Posterior vena cava (tissue), 2 donors: ENCODE measurements at places on chromosomes 2 and 18. TPM values are rescaled to one million over a fixed set of nuclear protein-coding genes. Genes with fewer than 3 reads are reported as not detected.

GRCh38 chr18:63831080-63831788 lies 56.0 kb downstream of the SERPINB7 start:
- DNase-seq: no peak

DNA sequence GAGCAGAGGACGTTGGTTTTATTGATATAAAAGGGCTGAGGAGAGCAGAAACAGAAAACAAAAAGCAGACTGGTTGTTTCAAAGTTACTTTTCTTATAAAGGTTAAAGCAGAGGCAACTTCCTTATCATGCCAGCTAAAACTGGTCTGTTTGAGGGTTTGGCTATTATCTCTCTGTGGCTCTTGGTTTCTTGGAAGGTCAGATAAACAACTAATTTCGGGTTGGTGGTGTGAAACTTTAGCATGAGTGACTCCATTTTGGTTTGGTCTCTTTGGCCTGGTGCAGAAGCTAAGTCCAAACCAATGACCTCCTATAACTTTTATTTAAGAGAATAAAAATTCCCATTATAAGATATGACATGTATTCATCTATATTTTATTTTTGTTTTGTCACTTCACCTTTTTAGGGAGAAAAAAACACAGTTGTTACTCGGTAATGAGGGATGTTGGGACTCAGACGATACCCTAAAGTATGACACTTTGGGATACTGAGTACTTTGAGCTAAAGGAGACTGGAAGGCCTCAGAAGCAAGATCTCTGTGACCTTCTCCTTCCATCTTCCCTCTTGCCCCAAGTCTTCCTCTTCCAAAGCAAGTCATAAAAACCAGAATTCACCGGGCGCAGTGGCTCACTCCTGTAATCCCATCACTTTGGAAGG lies 23.3 kb downstream of the TNFAIP6 start:
- no peak for DNase-seq

GRCh38 chr2:80258341-80258740 lies 46.2 kb downstream of the LRRTM1 start:
- DNase-seq: no peak

The ALK gene
- 0.37 TPM for total RNA-seq

The SNED1 gene
- total RNA-seq: 39.7 TPM

The TXNDC2 gene
- total RNA-seq: 0.29 TPM
